Tongue (tissue), 3 donors: ENCODE measurements at places on chromosomes 1 and 21.

DNA sequence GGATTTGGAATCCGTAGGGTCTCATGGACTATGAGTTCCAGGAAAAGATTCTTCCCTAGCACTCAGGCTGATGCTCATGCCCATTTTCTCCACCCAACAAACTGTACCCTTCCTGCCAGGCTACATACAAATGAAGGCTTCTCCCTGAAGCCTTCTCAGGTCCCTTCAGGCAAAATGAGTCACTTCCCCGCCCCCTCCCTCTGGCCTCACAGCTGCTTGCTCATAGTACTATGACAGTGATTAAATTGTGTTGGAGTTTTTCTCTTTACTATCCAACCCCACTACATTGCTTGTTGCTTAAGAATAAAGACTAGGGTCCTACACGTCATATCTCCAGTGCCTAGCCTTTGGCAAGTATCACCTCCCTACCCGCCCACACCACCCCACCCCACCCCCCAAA is 207.6 kb upstream of the NFIA start:
- DNase-seq = no peak

GRCh38 chr1:54569339-54569738 is 21.3 kb downstream of the ACOT11 start:
- DNase-seq = no peak

- no peak for DNase-seq
These were observed 25.3 kb downstream of the KNCN start for GRCh38 chr1:46526013-46526690.

DNA sequence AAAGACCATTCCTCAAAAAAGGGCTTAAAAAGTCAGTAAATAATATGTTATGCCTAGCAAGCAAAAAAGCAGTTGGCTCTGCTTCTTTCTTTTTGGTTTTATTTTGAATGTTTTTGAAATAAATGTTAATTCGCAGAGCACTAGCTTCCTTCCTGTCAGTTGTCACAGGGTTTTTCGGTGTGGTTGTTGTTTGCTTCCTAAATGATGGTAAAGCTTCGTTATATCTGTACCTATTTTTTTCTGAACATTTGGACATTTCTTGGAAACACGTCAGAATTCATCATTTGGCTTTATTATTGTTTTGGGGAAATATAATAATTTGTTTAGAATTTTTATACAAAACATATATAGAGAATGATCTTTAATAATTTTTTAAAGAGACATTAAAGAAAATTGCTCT is 351.9 kb upstream of the SGIP1 start:
- DNase-seq = no peak

GRCh38 chr1:201391651-201392511 is 7.2 kb downstream of the LAD1 start:
- no peak for DNase-seq

- DNase-seq = no peak
These were observed 35.5 kb downstream of the PDE9A start for GRCh38 chr21:42688841-42689371.

DNA sequence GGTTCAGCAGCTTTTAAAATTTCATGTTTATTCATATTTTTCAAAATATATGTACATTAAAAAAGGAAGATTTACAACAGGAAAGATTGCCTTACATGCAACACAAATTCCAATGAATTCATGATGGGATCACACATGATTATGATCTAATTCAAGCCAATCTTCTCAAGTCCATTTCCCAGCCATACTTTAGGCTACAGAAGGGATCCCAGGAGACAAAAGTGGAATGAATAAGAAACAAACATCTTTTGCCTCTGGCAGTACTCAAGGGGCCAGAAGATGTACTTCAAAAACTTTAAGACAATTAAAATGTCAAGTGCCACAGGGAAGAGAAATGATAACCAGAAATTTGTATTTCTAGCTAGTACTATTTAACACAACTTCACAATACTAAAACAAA is 10.2 kb upstream of the SH2D5 start:
- no peak for DNase-seq

GRCh38 chr1:202806845-202807450 is 1.3 kb downstream of the KDM5B start:
- DNase-seq = peak; percentile 50

DNA sequence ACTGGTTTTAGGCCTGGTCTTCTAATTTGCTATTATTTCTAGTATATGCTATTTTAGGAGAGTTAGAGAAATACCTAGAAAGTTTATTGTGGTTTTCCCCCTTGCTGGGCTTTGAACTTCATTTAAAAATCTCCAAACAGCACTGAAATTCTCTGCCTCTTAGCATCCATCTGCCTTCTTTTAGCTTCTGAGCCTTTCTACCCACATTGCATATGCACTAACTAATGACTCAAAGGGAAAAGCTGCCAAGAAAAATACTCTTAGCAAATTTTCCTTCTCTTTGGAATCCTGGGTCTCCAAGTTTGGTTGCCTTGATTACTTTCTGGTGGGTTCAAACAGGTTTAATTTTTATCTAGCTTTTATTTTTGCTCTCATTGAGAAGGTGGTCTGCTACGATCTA is 408.4 kb upstream of the PTBP2 start:
- DNase-seq = no peak

DNA sequence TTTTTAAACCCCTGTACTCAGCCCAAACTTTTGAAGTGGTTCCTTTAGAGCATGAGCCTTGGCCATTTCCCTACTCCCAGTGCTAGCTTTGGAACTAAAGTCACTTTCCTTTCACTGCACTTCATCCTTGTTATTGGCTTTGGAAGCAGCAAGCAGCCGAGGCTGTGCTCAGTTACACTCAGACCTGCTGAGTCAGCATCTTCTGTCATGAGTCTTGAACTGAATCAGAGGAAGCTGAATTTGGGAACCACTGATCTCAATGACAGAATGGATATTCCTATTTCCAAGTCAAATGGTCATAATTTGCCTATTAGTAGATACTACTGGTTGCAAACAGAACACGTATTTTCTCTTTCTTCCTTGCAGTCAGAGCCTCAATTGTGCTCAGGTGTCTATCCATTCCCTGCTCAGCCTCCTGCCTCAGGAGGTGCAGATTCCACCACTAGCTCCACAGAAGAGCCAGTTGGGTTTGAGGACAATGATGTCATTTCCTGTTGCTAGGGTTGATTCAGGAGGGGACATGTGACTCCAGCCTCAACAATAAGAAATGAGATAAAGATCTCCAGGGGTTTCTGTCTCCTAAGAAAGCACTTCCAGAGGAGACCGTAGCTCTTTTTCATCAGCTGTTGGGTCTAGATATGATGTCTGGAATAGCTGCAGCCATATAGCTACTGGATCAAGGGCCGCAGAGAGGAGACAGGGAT is 44.9 kb upstream of the NTPCR start:
- DNase-seq = no peak

DNA sequence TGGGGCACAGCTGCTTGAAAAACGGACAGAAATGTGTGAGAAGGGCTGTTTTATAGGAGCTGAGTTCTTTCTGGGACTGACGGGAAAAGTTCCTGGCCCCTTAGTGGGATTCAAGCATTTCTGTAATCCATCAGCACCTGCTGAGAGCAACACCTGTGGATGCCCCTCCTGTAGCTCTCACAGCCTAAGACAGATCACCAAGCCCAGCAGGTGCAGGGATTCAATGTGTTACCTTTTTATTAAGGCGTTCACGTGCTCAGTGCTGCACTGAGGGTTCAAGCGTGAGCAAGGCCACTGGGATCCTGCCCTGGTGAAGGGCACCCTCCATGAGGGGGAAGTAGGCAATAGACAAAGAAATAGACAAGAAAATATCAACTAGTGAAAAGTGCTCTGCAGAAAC is 14.9 kb downstream of the OLFML2B start:
- DNase-seq = no peak

- no peak for DNase-seq
These were observed 1061.0 kb downstream of the ADGRL2 start for GRCh38 chr1:82861749-82862148.

GRCh38 chr1:51348147-51348527 is 17.8 kb upstream of the TTC39A start:
- DNase-seq = no peak

DNA sequence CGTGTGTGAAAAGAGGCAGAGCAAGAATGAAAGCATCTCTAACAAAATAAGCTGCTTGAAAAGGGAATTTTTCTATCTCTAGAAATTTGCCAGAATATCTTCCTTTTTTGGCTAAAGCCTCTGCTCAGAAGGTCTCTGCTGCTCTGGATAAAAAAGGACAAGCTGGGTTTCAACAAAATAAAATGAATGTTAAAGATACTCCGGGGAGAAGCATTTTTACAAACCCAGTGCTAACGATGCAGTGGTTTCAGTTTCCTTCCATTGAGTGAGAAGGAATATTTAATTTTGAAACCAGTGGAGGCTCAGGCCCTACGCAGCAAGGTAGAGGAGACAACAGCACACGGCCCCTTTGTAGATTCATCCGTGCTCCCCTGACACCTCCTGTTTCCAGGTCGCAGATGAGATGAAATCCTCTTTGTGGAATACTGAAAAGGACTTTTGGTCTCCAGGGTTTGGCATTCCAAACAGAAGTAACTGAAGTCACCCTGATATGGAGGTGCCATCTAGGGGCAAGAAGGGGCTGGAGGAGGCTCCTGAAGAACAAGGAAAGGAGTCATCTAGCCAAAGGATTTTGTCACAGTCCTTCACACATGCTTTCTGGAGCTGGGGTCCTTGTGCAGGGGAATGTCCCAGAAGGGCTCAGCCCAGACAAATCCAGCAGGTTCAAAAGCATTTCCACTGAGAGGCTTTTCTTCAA is 65.7 kb upstream of the SYT6 start:
- DNase-seq = peak; percentile 29

DNA sequence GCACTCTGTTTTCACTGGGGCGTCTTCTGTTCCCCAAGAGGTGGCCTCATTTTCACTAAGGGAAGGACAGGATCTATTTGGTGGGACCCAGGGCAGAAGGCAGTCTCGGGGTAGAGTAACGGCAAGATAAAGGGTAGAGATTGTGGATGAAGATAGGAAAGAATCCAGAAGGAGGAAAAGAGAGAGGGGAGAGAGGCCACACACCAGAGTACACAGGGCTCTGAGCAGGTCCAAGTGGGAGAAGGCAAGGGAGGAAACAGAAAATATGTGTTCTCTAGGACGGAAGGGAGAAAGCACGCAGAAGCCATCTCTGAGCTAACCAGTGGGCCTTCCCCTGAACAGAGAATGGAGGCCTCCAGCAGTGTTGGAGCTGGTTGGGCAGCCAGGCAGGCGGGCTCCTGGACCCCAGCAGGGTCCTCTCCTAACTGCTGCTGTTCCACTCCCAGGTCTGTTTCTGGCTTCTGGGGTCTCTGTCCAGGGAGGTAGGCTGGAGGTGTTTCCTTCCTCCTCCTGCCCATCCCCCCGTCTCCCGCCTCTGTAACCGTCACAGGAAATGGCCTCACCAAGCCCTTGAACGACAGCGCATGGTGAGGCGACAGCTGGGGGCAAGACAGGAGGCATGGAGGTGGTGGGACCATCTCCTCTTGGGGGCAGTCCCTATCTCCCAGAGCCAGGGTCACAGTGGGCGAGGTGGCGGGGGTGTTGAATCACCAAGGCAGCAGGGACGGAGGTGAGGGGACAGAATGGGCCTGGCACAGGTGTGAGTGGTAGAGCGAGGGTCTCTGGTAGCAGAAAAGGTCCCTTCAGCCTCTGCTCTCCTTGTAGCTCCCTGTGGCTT is 649 bp downstream of the PTPN7 start:
- DNase-seq = no peak

DNA sequence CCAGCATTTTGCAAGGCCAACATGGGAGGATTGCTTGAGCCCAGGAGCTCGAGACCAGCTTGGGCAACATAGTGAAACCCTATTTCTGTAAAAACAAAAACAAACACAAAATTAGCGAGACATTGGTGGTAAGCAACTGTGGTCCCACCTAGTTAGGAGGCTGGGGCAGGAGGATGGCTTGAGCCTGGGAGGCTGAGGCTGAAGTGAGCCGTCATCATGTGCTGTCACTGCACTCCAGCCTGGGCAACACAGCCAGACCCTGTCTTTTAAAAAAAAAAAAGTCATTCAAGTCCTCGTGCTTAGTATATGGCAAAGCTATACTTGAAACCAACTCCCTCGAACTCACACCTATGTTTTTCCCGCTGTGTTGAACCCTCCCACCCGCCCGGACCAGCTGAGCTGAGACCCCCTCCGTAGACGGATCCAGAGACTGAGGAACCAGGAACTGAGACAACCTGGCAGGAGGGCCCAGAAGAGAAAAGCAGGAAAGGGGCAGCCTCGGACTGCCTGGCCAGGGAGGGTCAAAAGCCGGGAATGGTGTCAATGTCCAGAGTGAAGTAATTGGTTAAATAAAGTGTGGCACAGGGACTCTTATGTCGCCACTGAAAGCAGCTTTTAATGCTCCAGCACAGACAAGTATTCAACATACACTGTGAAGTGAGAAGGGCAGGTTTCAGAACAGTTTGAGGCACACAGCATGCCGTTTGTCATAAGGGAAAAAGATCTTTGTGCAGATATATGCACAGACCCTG is 32.8 kb upstream of the CASZ1 start:
- DNase-seq = no peak

DNA sequence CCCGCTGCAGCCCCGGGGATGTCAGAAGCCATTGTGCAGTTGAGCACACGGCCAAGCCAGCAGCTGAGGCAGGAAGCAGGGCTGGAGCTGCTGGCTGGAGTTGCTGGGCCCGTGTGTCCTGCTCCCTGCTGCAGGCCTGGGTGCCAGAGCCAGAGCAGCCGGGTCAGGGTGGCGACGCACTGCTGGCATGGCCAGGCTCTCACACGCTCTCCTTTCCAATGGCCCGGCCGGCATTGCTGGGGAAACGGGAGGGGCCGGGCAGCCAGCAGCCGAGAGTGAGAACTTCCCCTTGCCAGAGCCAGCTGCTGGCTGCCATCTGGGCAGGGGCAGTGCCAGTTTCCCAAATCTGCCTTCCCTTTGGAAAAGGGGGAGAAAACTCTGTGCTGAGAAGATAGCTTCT is 82.4 kb upstream of the PROX1 start:
- peak; percentile 89 for DNase-seq

- DNase-seq = no peak
These were observed 5.1 kb upstream of the PLEKHO1 start for GRCh38 chr1:150144606-150145005.

- no peak for DNase-seq
These were observed 6.6 kb upstream of the ACTRT2 start for GRCh38 chr1:3014443-3015268.

DNA sequence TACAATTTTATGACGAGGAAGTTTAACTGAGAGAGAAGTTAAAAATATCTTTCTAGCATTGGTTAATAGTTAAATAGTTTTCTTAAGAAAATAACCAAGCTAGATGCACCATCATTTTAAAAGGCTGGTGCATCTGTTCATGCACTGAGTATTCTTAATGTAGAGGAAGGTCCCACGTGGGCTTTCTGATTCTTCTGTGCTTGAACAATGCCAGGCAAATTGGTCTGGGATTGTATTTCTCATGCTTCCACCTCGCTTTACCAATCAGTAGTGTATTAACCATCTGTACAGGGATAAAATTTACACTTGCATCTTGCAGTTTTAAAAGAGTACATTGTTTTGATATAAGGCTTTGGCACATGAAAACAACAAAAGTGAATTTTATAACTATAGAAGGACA is 47.4 kb upstream of the MTF2 start:
- DNase-seq = no peak
